Myocyte (in vitro differentiated cells): ENCODE measurements at places on chromosomes 7 and 10. TPM values are rescaled to one million over a fixed set of nuclear protein-coding genes. Genes with fewer than 3 reads are reported as not detected.

Gene GDF2
- total RNA-seq = not detected in 2 replicates

Gene STEAP1B
- total RNA-seq = 0.99 TPM in 1 of 2 replicates, not detected in the other

Gene RNF133
- total RNA-seq = not detected in 2 replicates

Gene VENTX
- total RNA-seq = 0.05 TPM in 1 of 2 replicates, not detected in the other

Gene APBB1IP
- total RNA-seq = not detected in 2 replicates

Gene PAPOLB
- total RNA-seq = 0.05 TPM in 1 of 2 replicates, not detected in the other

Gene LGI1
- not detected in 2 replicates for total RNA-seq

DNA sequence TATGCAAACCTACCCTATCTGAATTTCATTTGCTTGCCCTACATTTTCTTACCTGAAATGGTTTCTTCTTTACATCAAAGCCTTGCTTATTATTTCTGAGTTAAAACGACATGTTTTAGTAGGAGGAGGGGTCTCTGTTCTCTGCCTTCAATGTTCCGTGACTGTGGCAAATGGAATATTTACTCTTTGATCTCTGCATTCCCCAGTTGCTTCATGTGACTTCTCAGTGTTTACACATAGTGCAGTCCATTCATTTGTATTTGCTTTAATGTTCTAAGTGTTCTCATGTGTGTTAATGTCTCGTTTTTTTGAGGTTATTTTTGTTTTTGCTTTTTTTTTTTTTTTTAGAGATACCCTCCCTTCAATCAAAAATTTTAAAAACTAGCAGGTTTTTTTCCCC is 75.8 kb downstream of the GNAI1 start:
- DNase-seq = no peak

GRCh38 chr10:124116771-124117510 is 23.5 kb upstream of the CHST15 start:
- DNase-seq = no peak

DNA sequence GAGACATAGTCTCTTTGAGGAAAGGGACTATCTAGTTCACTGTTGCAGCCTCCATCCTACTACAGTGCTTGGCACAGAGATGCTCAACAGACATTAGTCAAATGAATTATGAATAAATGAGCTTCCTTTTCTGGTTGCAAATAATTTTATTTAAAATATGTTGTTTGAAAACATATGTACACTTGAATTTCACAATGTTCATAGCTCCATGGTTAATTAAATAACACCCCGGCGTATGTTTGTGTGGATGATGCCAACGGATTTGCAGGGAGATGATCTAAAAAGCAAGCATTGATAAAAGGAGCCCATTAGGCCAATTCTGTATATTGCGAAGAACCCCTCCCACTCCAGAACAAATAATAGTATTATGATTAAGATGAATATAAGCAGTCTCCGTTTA is 47.8 kb upstream of the ORC5 start:
- DNase-seq = no peak

DNA sequence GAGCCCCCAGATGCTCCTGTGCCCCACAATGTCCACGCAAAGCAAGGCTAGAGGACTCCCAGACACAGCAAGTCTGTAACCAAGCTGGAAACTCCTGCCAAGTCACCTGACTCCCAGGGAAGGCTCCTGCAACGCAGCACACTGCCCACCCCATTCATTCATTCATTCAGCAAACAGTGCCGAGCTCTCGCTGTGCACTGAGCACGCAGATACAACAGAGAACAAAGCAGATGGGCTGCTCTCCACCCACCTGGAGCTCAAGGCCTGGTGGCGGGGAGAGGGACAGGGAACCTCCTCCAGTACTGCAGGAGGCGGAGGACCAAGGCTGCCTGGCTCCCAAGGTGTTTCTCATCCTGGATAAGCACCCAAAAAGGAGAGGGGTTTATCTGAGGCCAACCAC is 8.6 kb downstream of the KCNH2 start:
- no peak for DNase-seq

- DNase-seq = peak; percentile 46
These were observed 22.7 kb downstream of the OTUD1 start for GRCh38 chr10:23461557-23461956.

DNA sequence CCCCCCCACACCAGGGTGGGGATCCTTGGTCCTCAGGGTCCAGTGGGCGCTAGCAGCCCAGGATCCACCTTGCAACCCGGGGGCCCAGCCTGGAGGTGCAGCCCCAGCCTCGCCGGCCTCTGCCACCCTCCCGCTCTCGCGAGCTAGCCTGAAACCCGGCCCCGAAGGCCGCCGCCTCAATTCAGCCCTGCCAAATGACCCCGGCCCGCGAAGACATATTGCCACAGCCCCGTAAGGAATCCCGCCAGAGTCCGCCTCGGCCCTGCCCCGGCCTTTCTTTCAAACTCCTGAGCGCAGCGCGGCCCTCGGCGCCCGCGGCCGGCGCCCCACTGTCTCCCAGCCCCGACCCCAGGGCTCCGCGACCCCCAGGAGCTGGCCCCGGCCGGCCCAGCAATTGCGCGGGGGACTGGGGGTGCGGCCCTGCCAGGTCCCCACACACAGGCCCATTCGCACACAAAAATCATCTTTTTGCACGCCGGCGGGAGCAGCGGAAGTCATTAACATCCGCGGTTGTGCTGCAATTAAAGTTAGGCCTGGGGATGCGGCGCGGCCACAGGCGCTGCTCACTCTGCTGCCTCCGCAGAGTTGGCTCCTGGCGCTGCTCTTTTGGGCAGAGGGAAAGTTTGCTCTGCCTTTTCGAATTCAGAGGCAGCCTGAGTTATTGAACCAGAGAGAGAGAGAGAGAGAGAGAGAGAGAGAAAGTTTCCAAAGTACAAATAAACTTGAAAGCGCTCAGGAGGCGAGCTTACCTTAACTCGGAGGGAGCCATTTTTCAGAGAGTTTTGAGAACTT is 4.0 kb downstream of the HOXA5 start:
- DNase-seq = no peak

GRCh38 chr7:7135074-7135473 is 47.3 kb upstream of the C1GALT1 start:
- no peak for DNase-seq

DNA sequence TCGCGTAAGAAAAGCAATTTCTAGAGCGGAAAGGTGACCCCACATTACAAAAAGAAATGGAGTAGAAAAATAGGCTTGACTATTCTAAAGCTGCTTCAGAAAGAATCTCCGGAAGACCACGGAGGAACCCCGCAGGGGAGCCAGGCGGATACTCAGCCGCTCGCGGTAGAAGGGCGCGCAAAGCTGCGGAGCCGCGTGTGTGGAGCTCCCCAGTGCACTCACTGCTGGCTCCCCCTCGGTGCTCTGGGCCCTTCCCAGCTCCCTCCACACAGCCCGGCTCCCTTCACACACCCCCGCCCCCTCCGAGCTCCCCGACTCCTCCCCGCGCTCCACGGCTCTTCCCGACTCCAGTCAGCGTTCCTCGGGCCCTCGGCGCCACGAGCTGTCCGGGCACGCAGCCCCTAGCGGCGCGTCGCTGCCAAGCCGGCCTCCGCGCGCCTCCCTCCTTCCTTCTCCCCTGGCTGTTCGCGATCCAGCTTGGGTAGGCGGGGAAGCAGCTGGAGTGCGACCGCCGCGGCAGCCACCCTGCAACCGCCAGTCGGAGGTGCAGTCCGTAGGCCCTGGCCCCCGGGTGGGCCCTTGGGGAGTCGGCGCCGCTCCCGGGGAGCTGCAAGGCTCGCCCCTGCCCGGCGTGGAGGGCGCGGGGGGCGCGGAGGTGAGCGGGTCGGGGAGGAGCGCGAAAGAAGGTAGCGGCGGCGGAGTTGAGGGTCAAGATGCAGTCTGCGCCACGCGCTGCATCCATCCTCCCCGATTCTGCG is at the start of gene STEAP2:
Gene STEAP2, plus strand, starts transcription at position 350 of the 758 bp plus-strand sequence. CDS start 13,343 bp downstream, outside the sequence.
- peak; percentile 97 for DNase-seq

DNA sequence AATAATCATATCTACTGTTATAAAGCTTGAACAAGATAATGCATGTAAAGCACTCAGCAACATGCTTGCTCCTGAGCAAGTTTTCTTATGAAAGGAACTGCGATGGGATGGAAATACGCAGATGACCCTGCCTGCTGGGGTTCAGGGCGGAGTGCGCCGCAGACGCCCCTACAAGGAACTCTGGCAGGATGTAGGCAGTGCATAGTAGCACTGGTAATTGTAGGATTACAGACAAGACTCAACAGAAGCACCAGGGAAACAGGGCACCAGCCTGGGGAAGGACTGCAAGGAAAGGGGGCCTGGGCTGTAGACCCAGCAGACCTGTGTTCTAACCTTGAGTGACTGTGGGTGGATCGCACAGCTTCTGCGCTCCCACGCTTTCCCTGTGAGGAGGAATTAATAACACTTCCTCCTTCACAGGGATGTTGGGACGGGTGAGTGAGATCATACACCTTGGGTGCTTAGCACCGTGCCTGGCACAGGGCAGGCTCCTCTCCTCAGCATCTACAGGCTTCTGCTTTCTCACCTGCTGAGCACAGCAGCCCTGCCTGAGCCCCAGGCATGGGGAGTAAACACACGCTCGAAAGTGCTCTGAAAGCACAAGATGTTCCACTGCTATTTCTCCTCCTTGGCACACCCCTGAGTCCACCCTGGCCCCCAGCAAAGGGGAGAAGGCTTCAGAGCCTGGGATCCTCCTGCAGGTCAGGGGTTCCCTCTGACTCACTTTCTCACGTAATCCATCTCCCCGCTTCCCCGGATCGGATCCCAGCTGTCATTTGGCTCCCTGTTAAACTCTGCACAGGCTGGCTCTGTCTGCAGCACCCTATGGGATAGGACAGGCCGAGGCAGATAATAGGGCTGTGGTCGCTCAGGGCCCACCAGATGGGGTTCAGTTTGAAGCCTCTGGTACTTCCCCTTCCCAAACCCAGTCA is 19.2 kb downstream of the ITPRIP start:
- peak; percentile 53 for DNase-seq

GRCh38 chr10:132322586-132323048 is 9.4 kb upstream of the LRRC27 start:
- peak; percentile 17 for DNase-seq

DNA sequence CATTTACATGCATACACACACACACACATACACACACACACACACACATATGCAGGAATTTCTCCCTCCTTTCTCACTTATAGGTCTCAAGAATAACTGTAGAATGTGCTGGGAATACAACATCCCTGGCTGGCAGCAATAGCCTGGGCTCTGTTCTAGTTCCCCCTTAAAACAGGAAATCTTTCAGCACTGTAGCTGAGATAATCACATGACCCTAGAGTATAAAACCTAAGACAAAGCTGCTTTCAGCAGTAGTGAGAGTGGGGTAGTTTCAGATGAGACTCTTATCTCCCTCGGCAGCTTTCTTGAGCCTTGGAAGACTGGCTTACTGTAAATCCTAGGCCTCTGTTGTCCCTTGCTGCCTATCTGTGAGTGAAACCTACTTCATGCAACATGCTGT is 137.4 kb upstream of the AKR1E2 start:
- no peak for DNase-seq

DNA sequence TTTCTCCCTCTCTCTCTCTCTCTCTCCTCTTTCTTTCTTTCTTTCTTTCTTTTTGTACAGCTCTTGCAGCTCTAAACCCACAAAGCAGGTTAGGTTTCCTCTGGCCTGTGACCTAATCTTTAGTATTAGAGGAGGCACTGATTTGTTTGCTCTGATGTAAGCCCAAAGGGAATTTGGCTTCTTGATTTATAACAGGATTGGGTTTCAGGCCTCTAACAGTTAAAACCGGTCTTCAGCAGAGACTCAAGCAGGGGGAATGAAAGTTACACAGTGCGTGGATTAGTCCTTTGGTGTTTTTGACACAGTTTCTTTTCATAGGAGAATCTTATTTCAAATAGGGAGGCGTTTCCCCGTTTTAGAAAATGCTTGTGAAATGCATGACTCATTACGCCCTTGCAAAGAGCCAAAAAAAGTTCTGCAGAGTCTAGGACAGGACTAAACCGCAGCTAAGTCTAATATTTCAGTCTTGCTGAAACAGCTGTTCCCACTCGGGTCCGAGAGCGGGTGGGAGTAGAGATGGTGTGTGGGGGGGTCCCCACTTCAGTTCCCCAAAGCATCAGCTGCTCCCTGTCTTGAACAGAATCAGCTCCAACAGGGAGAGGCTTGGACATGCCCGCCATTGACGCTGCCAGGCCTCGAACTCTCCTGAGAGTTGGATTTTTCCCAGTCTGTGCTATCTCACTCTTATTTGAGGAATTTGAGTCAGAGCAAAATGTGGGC is 296.5 kb upstream of the PITRM1 start:
- peak; percentile 98 for DNase-seq

GRCh38 chr7:129401967-129402860 is 32.0 kb upstream of the STRIP2 start:
- peak; percentile 22 for DNase-seq

DNA sequence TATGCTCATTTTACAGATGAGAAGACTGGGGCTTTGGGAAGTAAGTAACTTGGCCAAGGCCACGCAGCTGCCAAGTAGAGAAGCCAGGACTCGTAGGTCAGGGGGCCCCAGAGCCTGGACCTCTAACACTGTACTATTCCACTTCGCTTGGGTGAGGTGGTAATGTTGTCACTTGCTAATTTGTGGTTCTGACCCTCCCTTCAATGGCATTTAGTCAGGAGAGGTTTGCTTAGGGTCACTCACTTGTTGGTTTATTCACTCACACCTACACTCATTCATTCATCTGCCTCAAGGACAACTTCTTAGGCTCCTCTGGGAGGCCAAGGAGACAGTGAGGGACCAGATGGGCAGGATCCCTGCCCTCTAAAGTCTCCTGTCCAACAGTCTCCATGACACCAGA is 21.3 kb downstream of the BTBD16 start:
- DNase-seq = peak; percentile 69

GRCh38 chr7:155810770-155811559 is 1.3 kb downstream of the SHH start:
- no peak for DNase-seq

DNA sequence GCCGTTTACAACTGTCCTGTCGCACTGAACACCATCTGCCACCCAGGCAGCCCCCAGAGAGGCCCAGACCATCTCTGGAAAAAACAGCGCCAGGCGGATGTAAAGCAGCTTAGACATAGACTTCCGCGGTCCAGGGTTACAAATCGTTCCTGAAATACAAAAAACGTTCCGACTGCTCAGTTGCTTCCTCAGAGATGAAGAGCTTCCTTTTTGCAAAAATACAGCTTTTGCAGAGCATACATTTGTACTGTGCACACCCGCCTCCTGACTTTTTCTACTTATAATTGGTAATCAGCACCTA is 11.4 kb downstream of the DAGLB start:
- no peak for DNase-seq

- peak; percentile 86 for DNase-seq
These were observed 10.1 kb downstream of the CALHM2 start for GRCh38 chr10:103442031-103442461.

DNA sequence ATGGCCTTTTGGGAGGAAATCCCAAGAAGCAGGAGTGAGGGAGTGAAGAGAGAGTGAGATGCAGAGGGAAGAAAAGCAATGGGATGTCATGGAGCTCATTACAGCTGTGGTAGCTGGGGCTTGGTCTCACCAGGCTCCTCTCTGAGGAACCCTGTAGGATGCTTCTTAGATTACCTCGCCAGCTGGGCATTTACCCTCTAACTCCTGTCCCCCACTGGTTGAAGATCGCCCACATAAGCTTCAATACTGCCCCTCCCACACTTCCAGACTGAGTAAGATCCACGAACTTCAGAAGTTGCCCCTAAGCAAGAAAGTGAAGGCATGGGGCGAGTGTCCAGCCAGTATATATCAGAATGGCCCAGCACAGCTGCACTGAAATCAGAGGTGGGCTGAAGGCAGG is 58.1 kb upstream of the SLC35B4 start:
- DNase-seq = no peak

- DNase-seq = no peak
These were observed 1.4 kb upstream of the CALD1 start for GRCh38 chr7:134777908-134778580.

GRCh38 chr7:73669858-73670385 is 2.3 kb downstream of the VPS37D start:
- DNase-seq = no peak
